ENCODE measurements at places on chromosomes 3 and 15.

DNA sequence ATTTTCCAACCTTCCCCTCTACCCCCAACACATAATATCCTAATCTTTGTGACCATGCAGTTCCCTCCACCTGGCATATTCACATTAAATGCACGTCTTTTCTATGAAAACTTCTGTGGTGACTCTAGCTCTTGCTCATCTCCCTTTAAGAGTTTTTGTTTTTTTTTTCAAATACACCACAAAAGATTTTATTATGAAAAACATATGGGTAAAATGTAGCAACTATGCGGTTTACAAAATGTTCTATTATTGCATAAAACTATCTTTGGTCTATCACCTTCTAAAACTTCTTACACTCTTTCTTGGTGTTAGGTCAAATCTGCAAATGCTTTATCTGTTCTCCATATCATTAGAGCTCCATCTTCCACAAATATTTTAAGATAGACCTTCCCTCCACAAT, 38.6 kb upstream of the ADGRG7 start:
- DNase-seq, result no peak

DNA sequence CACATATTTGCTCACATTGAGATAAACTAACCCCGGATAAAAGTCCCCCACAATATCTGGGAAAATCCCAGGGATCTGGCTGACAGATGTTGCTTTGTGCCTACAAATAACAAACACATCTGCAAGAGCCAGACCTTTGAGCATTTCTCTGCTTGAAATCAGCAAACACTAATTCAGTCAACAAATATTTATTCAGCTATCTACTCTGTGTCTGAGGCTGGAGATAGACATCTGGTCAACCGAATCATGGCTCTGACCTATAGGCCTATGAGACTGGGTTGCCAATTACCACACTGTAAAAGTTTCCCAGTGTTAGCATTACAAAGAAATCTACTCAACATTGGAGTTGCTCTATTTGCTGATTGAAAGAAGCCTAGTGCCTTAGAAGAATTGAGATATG, 201.1 kb upstream of the CADPS start:
- DNase-seq, result no peak

DNA sequence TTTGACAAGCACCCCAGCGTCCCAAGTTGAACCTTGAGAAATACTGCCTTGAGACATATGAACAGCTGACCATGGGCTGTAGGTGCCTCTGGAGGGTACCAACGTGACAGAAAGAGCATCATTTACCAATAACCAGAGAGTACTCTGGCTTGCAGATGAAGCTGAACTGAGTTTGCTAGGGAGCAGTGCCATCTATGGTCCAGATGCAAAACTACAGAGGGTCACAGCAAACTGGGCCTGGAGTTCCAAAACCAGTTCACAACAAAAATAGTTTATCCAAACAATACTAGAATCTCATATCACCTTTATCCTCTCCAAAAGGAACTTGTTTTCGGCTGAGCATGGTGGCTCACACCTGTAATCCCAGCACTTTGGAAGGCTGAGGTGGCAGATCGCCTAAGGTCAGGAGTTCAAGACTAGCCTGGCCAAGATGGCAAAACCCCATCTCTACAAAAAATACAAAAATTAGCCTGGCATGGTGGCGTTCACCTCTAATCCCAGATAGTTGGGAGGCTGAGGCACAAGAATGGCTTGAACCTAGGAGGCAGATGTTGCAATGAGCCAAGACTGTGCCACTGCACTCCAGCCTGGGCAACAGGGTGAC, 69.3 kb downstream of the CHAC1 start:
- no peak for DNase-seq

GRCh38 chr3:194257151-194257621, 93.9 kb downstream of the CPN2 start:
- no peak for DNase-seq

DNA sequence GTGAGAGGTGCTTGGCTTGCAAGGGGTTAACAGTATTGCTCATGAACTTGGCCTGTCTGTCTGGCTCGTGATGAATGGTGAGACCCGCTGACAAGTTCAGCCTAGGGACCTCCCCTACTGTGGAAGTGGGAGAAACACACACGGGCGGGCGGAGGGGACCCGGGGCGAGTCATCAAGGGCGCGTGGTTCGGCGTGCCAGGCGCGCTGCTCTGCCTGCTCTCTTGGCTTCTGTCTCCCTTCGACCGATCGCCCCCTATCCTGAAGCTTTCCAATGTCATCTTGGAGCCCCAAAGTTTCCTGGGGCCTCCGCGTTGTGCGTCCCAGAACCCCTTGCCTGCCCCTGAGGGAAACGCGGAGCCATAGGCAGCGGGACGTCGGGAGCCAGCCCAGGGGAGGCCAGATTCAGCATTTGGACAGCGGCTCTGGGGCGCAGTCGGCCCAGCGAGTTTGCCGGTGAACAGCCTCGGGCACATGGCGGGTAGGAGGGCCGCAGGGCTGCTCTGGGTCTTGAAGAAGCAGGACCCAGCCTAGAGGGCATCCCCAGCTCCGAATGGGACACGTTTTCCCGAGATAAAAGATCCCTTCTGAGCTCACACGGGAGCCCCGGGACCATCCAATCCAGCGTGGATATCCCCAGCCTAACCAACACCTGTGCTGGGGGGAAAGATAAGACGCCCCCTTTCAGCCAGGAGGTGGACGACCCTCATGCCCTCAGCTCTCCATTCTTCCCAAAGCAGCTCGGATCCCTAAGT, 27.0 kb upstream of the POLG start:
- DNase-seq, result peak; percentile 81

- no peak for DNase-seq
These were observed 5.5 kb downstream of the CSRNP1 start for GRCh38 chr3:39147711-39148434.

GRCh38 chr3:167166594-167167253, 213.4 kb downstream of the ZBBX start:
- no peak for DNase-seq

- DNase-seq, result no peak
These were observed 266.2 kb downstream of the NLGN1 start for GRCh38 chr3:173663696-173664111.

DNA sequence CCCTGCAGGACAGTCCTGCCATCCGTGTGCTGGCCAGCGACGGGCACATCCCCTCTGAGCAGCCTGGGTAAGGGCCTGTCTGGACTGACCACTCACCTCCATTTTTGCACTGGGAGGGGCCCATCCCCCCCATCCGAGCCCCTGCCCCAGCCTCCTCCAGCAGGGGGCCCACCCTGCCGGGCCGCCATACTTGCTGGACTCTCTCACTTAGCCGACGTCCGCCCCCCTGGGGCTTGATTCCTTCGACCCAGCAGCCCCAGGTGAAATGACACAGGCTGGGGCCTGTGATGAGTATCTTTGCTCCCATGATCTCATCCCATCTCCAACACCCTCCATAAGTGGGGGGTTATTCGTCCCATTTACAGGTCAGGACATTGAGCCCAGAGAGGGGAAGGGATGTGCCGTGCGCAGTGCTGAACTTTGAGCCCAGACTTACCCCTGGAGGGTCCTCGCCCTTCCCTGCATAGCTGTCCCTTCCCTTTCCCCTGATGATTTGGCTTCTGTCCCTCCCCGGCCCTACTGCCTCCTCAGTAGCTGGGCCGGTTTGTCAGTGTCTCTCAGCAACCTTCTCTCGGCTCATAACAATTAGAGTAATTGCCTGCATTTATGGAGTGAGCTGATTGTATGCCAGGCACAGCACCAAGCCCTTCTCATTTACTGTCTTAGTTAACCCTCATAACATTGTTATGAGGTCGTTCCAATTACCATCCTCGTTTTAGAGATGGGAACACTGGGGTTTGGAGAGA, 4.2 kb downstream of the LMAN1L start:
- no peak for DNase-seq

DNA sequence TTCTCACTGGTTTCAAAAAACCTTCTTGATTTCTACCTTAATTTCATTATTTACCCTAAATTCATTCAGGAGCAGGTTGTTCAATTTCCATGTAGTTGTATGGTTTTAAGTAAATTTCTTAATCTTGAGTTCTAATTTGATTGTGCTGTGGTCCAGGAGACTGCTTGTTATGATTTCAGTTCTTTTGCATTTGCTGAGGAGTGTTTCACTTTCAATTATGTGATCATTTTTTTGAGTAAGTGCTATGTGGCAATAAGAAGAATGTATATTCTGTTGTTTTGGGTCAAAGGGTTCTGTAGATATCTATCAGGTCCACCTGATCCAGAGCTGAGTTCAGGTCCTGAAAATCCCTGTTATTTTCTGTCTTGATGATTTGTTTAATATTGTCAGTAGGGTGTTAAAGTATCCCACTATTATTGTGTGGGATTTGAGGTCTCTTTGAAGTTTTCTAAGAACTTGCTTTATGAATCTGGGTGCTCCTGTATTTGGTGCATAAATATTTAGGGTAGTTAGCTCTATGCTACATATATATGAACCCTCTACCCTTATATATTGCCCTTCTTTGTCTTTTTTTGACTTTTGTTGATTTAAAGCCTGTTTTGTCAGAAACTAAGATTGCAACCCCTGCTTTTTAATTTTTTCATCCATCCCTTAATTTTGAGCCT, 158.4 kb upstream of the TPRG1 start:
- no peak for DNase-seq

GRCh38 chr3:102936511-102937045, 501.8 kb downstream of the ZPLD1 start:
- no peak for DNase-seq

DNA sequence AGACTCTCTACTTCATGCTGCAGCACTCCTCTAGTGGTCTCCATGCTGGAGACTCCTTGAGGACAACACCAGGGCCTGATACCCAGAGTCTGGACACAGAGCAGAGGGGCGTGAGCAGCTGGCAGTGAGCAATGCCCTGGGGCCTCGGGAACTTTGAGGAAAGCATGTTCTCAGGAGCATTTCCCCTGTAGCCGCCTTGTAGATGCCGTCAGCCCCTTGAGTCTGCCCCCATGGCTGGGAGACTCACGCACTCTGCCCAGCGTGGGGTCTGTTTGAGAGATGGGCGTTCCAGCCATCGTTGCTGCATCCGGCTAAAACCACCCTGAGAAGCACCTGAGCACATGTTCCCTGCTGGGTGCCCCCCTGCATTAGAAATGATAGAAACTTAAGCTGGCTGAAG, 56.8 kb downstream of the PLXNA1 start:
- no peak for DNase-seq

DNA sequence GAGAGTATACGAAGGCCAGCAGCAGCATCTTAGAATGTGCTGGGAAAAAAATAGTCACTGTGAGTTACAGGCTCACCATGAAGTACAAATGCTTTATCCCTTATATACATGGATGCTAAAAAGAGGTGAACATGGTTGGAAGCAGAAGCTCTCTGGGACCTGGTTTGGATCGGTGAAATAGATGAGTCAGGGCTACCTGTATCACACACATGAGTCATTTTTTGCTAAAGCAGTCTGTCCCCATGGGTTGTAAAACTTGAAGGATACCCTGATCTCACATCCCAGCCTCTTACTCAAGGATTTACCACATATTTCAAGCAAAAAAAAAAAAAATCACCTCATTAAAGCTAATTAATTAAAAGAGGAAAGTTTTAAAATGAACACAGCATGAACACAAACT, 6.9 kb upstream of the SERPINI2 start:
- DNase-seq, result no peak

GRCh38 chr15:43277901-43278300, 11.2 kb upstream of the TGM5 start:
- DNase-seq, result no peak

Measured in substantia nigra (tissue), 51 donors.